Kasumi-1 (cell line): ENCODE measurements at places on chromosomes 2 and 18.

- DNase-seq: no peak
These were observed at the start of gene SEMA4C for GRCh38 chr2:96869822-96870625. Gene SEMA4C, minus strand, starts transcription at chr2:96870080. Its CDS starts 2,194 bp downstream, at chr2:96867886.

GRCh38 chr18:46362533-46362932 lies 258.3 kb downstream of the HAUS1 start:
- no peak for DNase-seq

DNA sequence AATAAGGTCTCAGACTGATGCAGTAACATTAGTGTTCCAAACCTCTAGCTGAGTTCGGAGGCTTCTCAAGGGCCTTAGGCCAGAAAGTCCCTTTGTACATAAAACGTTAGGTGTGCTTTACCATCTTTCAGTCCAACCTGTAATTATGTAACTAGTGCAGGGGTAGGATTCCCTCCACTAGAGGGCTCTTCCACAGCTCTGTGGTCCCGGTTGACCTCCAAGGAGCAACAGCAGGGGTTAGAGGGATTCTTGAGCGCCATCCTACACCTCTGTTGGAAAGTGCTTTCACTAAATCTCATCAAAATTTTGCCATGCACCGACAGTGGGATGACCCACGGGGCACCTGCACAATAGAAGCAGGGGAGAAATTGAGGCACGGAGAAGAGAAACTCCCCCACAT lies 155.8 kb upstream of the LRP1B start:
- DNase-seq: peak; percentile 11

DNA sequence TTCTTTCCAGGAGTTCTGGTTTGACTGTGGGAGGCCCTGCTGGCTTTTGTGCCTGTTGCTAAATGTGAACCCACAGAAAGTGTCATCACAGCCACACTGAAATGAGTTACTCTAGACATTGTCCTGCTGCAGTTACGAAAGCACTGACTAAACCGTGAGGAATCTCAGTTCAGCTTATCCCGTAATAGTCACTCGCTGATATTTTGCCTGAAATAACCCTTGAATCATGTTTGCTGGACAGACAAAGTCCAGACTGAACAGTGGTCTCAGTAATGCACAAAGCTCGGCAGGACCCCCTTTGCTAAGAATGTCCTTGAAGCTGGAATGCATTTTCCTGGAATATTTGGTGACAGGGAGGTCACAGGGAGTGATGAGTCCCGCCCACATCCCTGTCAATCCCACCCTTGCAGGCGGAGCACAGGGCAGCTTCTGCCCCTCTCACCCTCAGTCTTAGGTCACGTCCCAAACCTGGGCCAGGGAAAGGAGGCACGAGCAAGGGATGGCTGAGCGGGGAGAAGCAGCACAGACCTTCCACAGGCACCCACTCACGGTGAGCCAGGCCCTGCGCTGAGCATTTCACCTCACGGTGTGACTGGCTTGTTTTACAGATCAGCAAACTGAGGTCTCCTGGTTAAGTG lies 53.4 kb downstream of the ADI1 start:
- DNase-seq: no peak

- DNase-seq: no peak
These were observed 342.2 kb upstream of the PKDCC start for GRCh38 chr2:41705634-41706033.

DNA sequence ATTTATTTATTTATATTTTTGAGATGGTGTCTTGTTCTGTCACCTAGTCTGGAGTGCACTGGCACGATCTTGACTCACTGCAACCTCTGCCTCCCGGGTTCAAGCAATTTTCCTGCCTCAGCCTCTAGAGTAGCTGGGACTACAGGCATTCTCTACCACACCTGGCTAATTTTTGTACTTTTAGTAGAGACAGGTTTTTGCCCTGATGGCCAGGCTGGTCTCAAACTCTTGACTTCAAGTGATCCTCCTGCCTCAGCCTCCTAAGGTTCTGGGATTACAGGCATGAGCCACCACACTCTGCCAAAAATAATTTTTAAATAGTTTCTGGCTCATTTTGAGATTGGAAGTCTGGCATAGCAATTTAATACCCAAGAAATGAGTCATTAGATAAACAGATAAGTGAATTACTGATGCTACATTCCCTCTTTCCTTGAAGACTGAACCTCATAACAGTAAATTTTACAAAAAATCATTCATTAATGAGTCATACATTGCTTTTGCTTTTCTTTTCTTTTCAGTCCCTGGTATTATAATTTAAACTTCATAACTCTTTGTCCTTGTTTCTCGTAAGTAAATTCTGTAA lies 881.6 kb upstream of the PIK3C3 start:
- DNase-seq: no peak

DNA sequence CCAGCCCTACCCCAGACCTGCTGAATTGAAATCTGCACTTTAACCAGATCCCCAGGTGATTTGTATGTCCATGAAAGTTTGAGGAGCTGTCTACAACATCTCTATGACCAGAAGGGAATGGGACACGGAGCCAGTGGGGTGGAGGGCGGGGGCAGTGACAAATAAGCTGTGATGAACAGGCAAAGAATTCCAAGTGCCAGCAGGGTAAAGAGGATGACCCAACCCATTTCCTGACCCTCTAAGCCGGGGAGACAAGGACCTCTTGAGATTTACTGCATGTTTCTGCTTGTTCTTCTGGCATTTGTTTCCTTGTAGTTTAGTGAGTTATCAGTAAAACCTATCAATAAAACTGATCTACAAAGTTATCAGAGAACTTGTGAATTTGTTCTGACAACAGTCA lies 8.7 kb downstream of the TET3 start:
- DNase-seq: no peak

DNA sequence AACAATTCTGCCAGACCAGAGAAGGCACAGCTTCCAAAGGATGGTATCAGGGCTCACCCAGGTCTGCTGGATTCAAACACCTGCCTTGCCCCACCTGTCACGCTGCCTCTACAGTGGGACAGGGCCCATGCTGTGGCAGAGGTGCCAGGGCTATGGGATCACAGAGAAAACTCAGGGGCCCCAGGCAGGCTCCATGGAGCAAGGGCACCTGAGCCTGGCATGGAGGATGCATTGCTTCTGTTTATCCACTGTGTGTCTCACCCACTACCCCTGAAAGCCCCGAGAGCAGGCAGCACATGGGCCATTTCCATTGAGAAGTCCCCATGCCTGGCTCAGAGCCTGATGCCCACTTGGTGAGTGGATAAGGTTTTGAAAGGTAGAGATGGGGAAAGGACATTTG lies 76.0 kb downstream of the TNS1 start:
- no peak for DNase-seq

- peak; percentile 10 for DNase-seq
These were observed 43.7 kb downstream of the HDLBP start for GRCh38 chr2:241271706-241272302.

DNA sequence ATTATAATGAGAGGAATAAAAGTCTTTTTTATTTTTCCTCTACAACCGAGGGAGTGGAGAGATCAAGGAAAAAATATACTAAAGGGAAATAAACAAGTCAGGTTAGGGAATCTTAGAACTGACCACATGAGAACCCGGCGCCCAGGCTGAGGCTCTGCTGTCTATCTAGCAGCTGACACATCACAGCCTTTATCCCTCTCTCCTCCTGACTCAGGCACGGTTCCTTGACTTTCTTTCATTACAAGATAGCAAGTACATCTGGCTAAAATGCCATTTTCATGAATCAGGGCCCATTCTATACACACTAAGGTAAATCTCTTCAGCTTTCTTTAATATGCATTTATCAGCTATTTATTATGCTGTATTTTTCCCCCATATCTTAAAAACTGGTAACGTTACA lies 296.0 kb downstream of the TMX3 start:
- no peak for DNase-seq

DNA sequence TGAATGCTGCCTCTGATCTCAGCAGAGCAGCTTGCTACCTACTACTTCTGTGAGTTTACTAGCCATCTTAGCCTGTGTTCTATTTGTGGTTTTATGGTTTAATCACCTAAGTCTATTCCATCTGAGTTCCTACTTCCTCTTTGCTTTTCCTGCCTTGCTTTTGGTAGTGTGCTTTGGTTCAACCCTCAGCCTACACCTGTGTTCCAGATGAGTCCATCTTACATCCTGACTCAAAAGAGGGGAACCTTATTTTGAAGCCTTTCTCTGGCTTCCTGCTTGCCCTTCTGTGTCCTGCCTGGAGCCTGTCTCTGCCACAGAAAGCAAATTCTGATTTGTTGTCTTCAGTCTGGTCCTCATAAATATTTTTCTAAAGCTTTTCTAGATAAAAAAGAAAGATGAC lies 530.3 kb upstream of the MEX3C start:
- DNase-seq: no peak

GRCh38 chr2:50727636-50728339 lies 304.1 kb downstream of the NRXN1 start:
- no peak for DNase-seq

DNA sequence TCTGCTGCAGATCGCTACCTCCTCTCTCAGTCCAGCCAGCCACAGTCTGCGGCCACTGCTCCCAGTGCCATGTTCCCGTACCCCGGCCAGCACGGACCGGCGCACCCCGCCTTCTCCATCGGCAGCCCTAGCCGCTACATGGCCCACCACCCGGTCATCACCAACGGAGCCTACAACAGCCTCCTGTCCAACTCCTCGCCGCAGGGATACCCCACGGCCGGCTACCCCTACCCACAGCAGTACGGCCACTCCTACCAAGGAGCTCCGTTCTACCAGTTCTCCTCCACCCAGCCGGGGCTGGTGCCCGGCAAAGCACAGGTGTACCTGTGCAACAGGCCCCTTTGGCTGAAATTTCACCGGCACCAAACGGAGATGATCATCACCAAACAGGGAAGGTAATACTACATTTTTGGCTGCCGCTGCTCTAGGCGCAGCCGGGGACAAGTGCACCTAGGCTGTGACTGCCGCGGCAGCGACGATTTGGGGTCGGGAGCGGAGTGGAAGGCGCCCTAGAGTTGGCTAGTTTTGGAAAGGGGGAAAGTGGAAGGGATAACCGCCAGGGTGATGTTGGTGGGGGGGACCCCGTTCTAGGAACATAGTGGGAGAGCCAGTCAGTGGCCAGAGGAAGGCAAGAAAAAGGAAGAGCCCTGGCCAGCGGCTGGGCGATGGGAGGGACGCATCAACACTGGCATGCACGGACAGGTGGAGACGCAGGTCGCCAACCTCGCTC lies 776 bp downstream of the TBR1 start:
- no peak for DNase-seq

GRCh38 chr2:56192664-56193305 lies 9.0 kb downstream of the CCDC85A start:
- DNase-seq: no peak

DNA sequence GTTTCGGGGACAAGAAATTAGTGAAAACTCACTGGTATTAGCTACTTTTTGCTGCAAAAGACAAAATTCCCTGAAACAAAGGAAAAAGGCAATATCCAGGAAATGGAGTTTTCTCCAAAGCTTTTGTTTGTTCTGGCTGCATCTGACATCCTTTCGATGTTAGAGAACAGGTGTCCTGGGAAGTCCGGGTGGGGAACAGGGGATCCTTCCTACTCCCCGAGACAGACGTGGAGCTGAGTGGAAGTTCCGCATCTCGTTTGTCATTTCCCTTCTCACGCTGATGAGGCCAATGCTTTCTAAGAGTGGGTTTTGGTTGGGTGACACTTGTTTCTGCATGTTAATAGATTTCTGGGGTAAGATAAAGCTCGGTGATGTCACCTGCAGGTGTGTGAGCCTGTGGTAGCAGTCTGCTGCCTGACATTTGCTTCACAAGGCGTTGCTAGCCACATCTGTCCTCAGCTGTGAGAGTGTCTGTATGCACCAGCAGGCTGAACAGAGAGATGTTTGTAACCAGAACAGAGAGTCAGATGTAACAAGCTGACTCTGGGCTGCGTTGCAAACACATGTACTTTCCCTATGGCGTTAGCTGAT lies 125.9 kb downstream of the ACOXL start:
- DNase-seq: no peak

- no peak for DNase-seq
These were observed 71.8 kb downstream of the NAB1 start for GRCh38 chr2:190720691-190721090.

DNA sequence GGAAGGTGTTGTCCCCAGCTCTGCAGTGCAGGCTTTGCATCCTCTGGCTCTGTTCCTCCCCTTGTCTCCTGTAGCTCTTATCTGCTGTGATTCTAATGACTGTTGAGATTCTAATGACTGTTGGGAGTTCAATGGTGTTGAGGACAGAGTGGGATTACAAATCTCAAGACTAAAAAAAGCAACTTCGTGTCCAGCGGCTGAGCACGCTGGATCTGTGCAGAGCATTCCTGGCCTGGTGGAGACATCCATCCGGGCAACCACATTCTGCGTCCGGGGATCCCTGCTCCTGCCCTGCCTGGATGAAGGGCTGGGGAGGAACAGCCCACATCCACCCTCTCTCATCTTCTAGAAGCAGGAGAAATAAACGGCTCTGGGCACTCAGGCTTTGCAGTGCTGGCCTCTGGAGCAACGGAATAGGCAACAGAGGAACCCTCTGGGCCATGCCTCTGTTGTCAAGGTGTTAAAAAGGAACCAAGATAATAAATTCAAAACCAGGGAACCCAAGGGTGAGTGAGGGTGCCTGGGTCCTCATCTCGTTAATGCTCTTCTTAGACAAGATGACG lies 106.7 kb upstream of the ASB18 start:
- no peak for DNase-seq

- no peak for DNase-seq
These were observed 101.3 kb downstream of the PTPRM start for GRCh38 chr18:7668392-7668791.

- DNase-seq: no peak
These were observed 377.8 kb upstream of the DDX18 start for GRCh38 chr2:117436697-117437096.

DNA sequence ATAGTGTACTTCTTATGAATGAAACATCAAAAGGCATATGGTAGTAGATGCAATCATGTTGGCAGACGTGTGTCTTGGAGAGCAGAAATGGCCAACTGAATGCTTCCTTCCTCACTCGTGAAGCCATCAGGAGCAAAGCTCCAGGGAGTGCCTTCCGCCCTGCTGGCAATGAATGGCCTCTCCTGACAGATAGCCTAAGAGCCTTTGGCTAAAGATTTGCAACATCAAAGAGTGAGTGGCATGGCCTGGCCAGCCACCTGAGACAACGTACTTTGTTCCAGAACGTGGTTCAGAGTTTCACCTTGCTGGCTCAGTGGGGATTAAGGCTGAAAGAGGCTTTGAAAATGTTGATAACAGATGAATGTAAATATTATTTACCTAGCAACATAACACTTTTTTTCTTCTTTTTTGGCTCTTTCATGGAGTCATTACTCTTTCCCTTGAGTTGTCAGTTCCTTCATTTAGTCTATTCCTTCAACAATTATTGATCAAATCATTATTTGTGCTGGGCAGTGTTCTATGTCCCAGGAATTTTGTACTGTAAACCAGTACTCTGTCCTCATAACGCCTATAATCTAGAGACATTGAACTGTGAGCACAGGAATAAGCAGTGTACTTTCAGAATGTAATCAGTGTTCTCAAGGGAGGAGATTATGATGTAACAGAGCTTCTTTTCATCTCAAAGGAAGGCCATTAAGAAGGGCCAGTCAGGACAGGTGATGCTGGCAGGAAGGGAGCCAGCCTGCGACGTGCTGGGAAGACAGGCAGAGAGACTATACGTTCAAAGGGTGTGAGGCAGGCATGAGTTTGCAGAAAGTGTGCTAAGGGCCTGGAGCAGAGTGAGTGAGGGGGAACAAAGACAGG lies 59.4 kb upstream of the SH3RF3 start:
- DNase-seq: no peak
